ENCODE measurements at places on chromosomes 5 and 9. TPM values are rescaled to one million over a fixed set of nuclear protein-coding genes. Genes with fewer than 3 reads are reported as not detected.
A peak's percentile ranks its signal among the peaks of the same experiment; 100 is the strongest.

DNA sequence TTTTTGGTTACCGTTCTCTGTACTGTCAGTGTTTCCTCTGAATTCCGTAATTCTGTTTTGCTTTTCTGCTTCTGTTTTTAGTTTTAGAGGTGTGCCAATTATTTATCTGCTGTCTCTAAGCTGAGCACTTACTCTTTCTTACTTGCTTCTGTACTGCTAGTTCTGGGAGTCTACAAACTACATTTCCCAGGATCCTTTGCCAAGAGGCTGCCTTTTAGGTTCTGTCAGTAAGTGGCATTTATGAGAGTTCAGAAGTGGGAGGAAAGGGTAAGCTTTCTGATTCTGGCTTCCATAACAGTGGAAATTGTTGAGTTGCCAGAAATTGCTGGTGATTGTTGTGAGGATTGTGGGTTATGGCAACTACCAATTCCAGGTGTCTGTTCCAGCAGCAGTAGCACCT, 102.4 kb downstream of the OSTF1 start:
- DNase-seq = no peak

DNA sequence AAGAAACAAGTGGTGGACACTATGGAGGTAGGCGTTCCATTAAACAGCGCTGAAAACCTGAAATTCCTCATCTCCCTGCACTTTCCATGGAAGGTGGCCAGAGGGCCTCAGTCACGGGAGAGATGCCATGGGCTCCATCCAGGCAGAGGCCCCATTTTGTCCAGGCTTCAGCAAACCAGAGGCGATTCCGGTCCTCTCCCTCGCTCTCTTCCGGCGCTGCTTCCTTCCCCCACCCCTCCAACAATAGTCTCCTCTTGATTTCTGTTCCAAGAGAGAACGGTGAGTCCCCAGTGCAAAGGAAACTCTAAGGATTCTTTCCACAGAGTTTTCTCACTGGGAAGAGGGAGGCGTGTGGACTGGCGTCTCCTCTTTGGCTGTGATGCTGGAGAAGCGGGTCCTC, 7.5 kb downstream of the ZNF366 start:
- peak; percentile 69 for DNase-seq

GRCh38 chr9:90024823-90025222, 420.0 kb downstream of the GADD45G start:
- no peak for DNase-seq

DNA sequence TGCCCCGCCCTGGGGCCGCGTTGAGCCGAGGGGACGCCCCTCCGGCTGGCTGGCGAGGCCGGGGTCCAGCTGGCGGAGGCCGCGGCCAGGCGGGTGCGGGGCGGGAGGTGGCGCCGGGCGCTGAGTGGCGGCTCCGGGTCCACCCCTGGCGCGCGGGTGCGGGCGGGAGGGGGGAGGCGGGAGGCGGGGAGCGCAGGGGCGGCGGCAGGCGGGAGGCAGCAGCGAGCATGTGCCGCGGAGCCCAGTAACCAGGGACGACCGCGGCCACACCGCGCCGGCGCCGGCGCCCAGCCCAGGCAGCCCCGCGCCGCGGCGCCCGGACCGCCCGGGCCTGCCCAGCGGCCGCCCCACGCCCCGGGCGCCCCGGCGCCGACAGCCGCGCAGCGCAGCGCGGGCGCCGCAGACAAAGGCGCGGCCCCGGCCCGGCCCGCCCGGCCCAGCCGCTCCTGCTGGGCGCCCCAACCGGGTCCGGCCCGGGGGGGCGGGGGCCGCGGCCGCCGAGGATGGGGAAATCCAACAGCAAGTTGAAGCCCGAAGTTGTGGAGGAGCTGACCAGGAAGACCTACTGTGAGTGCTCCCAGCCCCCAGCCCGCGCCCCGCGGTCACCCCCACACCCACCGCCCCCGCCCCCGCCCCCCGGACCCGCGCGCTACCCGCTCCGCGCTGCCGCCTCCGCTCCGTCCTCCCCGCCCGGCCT, at the start of gene NCS1:
Gene NCS1 (plus strand): TSS at position 244 of the 697 bp plus-strand sequence. CDS start 260 bp downstream, at position 504.
- DNase-seq = peak; percentile 80

The QRFP gene
- not detected for total RNA-seq
